LHCN-M2 (cell line): ENCODE measurements at places on chromosomes 4 and X. TPM values are rescaled to one million over a fixed set of nuclear protein-coding genes. Genes with fewer than 3 reads are reported as not detected.

- DNase-seq, result no peak
These were observed 234.9 kb upstream of the GIMD1 start for GRCh38 chr4:106603471-106603870.

- no peak for DNase-seq
These were observed 15.7 kb downstream of the ARMCX6 start for GRCh38 chrX:101602077-101602476.

GRCh38 chrX:39016556-39016955 lies 215.3 kb downstream of the MID1IP1 start:
- DNase-seq, result no peak

- DNase-seq, result no peak
These were observed 49.0 kb downstream of the NIPAL1 start for GRCh38 chr4:48065587-48066052.

DNA sequence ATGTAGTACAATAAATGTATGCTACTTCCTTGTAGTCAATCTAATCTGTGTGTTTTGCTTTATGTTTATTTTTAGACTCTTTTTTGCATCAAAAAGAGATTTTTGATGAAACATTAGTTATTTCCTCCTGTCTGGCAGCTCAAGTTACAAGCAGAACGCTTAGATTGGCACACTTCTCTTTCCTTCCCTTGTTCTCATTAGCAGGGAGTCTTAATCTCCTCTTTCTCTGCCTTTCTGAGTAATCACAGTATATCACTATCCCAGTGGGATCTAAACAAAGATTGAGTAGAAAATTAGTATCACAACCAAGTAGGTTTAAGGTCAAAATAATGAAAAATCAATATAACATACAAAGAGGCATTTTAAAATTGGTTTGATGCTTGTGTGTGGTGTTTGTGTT lies 1192.6 kb downstream of the C4orf33 start:
- DNase-seq, result no peak

MAP3K15 gene
- not detected in 2 replicates for total RNA-seq

ARHGAP24 gene
- 24.5 and 35.7 TPM in 2 replicates for total RNA-seq

DOK7 gene
- total RNA-seq, result 41.6 and 47.9 TPM in 2 replicates

HPF1 gene
- 55.7 and 58.7 TPM in 2 replicates for total RNA-seq

YIPF7 gene
- total RNA-seq, result not detected in 2 replicates
